NCI-H1436 treated with DMSO at 0.1 percent for 48 hours (cell line): ENCODE measurements at places on chromosomes 4 and X.

DNA sequence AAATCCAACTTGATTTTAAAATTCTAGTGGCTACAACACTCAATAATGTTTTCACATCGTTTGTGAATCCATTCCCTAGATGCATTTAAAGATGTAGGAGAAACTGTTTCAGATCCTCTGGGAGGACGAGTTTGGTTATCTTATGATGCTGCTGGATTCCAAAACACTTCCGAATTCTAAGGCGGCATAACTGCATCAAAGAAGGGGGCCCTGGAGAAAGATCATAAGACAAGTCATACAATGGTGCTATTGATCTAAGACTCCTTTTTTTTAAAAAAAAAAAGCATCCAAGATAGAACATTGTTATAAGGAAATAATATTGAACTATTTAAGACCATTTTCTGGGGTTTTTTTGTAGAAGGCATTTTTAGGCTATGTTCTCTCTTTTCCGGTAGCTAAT lies 25.5 kb downstream of the ASB9 start:
- no peak for DNase-seq

- DNase-seq: no peak
Measured at GRCh38 chr4:146417822-146418221, 103.9 kb downstream of the SLC10A7 start.

GRCh38 chr4:78688366-78688765 lies 87.8 kb upstream of the BMP2K start:
- no peak for DNase-seq

DNA sequence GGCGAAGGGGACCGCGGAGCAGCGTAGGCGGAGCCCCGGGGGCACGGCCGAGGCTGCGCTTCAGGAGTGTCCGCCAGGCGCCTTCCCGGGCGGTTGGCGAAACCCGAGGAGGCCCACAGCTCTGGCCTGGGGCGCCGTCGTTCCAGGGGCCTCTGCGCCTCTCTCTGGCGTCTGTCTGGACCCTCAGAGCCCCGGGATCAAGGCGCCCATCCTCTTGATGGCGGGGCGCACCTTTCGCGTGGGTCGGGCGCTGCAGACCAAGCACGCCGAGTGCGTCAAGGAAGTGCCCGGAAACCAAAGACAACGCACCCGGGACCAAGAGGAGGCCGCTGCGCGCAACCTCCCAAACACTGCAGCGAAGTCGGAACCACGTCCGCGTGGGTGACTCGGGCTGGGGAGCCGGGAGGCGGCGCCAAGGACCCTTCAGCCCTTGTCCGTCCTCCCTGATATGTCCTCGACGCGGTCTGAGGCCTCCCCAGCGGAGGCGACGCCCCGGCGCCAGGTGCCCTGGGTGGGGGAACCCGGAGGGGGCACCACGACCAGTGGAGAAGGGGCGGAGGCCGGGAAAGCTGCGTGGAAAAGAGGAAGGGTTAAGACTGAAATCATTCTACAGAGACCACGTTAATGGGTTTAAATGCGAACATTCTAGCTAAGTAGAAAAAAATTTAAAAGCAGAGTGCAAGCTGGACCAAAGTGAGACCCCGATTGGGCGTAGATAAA lies 9.9 kb downstream of the HMX1 start:
- no peak for DNase-seq

DNA sequence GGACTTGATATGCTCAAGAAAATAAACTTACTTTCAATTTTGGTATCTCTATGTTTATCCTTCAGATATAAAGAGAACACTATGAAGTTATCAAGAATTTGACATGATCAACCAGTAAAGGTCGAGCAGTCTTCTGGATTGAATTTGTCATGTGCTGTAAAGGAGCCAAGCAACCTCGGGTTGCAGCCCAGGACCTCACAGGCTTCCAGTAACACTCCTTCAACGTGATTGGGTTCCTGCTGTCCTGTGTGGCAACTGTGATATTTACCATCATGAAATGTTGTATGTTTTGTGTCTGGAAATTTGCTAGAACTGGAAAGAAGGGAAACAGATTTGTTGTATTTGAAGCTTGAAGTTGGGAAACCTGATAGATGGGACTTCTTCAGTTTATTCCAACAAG lies 52.0 kb upstream of the UGT2B7 start:
- no peak for DNase-seq

DNA sequence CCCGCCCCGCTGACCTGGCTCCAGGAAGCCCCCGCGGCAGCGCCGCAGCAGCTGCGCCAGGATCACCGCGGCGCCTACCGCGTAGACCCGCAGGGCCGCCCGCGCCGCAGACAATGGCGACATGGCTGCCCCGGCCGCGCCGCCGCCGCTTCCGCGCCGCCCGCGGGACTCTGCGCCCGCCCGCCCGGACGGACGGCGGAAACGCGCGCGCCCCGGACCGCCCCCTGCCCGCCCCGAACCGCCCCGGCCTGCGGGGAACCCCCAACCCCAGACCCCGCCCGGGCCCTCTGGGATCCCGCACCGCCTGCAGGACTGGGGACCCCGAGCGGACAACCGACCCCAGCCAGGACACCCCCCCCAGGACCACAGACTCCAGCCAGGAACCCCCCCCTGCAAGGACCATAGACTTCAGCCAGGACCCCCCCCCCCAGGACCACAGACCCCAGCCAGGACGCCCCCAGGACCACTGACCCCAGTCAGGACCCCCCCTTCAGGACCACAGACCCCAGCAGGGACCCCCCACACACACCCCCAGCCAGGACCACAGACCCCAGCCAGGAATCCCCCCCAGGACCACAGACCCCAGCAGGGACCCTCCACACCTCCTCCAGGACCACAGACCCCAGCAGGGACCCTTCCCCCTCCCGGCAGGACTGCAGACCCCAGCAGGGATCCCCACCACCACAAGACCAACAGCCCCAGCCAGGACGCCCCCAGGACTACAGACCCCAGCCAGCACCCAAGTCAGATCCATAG lies at the start of the genes DHRSX and ZBED1:
Gene DHRSX, minus strand, starts transcription at position 174 of the 756 bp plus-strand sequence. Its CDS starts 51 bp downstream, at position 123.
Gene ZBED1, minus strand, starts transcription at position 174 of the 756 bp plus-strand sequence. CDS start 10,257 bp downstream, outside the sequence.
- DNase-seq: no peak

- no peak for DNase-seq
Measured at GRCh38 chr4:124854968-124855367, 142.4 kb upstream of the ANKRD50 start.

GRCh38 chr4:52052475-52052780 lies 1.3 kb downstream of the SPATA18 start:
- no peak for DNase-seq

DNA sequence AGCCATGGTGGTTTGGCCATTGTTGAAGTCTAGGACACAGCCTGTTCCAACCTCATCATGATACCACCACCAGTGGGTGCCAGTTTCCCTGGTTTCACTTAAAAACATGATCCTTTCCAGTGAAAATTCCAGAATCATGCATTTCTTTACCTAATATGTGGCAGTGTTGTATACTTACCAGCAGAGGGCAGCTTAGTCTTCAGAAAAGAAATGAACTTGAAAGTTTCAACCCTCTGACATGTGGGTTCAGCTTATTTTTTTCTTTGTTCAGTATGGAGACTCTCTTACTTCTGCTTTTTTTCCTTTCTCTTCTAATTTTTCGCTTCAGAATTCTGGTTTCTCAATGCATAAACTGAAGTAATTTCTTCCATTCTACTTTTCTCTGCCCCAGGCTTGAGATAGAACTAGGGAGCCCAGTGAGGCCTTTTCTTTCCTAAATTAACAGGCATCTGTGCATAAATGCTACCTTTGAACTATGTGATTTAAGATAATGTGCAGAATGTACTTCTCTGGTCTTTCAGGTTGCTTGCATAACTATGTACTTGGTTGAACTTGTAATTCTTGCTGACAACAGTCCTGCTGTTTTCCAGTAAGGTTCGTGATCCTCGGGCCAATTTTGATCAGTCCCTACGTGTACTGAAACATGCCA lies 10.7 kb downstream of the LIAS start:
- DNase-seq: no peak

- DNase-seq: no peak
Measured at GRCh38 chr4:186298031-186298647, 32.1 kb downstream of the F11 start.

GRCh38 chr4:6769233-6769988 lies 13.1 kb upstream of the KIAA0232 start:
- no peak for DNase-seq

GRCh38 chrX:41734530-41734929 lies 10.5 kb downstream of the GPR82 start:
- DNase-seq: no peak
